ENCODE measurements at places on chromosomes 1 and 21.

DNA sequence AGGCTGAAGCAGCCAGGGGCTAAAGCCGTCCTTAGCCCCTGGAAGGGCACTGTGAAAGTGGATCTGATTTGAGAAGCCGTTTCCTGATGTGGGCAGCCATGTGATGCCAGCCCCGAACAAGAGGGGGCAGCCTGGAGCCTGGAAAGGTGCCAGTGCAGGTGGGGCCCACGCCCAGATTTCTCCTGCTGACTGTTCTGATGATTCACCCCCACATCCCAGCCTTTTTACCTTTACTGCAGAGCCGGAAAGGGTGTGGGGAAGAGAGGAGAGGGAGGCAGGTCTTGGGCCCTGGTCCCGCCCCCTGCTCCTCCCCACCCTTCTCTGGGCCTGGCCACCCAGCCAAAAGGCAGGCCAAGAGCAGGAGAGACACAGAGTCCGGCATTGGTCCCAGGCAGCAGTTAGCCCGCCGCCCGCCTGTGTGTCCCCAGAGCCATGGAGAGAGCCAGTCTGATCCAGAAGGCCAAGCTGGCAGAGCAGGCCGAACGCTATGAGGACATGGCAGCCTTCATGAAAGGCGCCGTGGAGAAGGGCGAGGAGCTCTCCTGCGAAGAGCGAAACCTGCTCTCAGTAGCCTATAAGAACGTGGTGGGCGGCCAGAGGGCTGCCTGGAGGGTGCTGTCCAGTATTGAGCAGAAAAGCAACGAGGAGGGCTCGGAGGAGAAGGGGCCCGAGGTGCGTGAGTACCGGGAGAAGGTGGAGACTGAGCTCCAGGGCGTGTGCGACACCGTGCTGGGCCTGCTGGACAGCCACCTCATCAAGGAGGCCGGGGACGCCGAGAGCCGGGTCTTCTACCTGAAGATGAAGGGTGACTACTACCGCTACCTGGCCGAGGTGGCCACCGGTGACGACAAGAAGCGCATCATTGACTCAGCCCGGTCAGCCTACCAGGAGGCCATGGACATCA is at the start of gene SFN:
TSS of gene SFN (plus strand) at position 369 of the 904 bp plus-strand sequence. CDS start at position 433, 64 bp downstream.
- DNase-seq: no peak

DNA sequence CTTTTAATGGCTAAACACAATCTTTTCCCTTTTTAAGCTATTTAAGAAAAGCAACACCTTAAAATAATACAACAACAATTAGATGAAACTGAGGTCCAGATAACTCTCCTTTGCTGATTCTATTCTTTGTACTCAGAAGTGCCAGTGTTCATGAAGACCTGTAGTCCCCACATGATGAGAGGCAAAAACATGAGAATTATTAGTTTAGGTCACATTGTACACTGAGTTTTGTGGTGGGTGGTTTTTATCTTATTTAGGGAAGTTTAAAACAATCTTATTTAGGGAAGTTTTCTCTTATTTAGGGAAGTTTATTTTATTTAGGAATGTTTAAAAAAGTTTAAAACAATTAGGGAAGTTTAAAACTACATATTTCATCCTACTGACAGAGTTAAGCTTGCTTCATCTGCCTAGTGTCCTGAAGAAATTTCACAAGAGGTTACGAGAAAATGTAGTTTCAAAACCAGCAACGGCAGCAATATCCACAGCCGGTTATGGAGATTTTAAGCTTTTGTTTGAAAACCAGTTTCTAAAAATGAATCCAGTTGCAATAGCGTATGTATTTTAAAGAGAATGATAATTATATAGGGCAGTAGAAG is 7.8 kb upstream of the OR14I1 start:
- no peak for DNase-seq

GRCh38 chr1:26345718-26346117 is 8.2 kb downstream of the CRYBG2 start:
- no peak for DNase-seq

DNA sequence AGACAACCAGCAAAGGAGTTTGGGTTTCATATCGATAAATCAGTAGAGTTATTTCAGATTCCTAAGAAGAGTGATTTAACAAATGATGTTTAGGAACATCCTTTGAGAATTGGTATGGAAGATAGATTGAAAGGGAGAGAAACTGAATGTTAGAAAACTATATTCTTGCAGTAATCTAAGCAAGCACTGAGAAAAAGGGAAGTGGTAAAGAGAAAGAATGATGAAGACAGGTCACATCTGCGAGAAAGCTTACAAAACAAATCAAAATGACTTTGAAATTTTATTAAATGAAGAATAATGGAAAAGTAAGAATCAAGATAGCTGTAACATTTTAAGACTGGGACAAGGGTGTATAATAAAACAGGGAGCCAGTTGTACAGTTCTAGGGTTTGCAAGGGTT is 177.0 kb downstream of the HS2ST1 start:
- no peak for DNase-seq

GRCh38 chr1:206578068-206578977 is 33.9 kb downstream of the EIF2D start:
- DNase-seq: no peak

DNA sequence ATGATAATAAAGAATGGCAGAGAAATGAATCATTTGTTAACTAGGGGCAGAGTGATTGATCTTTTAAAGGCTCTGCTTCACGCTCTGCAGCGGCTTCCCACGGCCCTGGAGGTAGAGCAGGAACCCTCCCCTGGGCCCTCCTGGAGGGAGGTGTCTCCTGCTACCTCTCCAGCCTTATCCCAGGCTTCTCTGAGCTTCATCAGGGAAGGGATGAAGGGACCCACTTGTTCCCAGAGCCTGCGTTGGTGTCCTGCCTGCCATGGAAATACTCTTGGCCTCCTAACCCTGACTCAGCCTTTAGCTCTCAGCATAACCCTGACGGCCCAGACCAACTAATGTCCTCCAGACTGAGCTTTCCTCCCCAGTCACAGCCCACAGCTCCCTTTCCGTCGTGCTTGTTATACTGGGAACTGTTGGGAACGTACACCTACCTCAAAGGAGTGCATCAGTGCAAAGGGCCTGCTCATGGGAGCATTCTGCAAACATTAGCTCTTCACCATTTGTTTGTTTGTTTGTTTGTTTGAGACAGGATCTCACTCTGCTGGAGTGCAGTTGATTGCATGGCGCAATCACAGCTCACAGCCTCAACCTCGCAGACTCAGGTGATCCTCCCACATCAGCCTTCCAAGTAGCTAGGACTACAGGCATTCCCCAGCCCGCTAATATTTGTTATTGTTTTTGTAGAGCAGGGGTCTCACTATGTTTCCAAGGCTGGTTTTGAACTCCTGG is 17.4 kb upstream of the HNRNPU start:
- DNase-seq: no peak

- DNase-seq: no peak
Measured at GRCh38 chr1:91121366-91121765, 99.5 kb upstream of the ZNF644 start.

DNA sequence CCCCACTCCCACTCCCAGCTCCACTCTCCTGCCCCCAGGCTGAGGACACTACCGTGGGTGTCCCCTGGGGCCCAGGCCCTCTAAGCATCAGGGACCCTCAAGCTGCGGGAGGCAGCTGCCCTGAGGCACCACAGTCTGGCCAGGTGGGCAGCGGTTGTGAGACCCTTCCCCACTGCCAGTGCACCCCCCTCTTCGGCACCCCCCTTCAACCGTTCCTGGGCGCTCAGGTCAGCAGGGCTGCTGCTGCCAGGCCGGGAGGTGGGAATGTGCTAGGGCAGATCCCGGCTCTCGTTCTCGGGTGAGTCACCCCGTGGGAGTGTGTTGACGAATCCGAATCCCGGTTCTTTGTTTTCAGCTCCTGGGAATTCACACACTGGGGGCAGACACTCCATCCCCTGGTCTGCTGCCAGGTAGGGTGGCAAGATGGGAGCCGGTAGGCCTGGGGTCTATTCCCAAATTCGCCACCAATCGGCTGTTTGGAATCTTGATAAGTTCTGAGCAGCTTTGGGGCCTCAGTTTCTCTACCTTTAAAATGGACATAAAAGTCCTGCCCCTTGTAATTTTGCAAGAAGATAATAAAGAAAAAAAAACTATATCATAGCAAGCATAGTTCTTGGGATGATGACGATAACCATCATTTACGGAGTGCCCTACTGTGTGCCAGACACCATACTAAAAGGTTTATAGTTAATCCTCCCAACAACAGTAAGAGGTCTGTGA is 28.5 kb upstream of the CASZ1 start:
- no peak for DNase-seq

- DNase-seq: no peak
Measured at GRCh38 chr1:184534690-184535089, 147.9 kb downstream of the C1orf21 start.

- no peak for DNase-seq
Measured at GRCh38 chr1:84298684-84299535, 2.6 kb upstream of the SAMD13 start.

GRCh38 chr1:152870831-152871730 is 7.0 kb upstream of the SMCP start:
- DNase-seq: no peak

DNA sequence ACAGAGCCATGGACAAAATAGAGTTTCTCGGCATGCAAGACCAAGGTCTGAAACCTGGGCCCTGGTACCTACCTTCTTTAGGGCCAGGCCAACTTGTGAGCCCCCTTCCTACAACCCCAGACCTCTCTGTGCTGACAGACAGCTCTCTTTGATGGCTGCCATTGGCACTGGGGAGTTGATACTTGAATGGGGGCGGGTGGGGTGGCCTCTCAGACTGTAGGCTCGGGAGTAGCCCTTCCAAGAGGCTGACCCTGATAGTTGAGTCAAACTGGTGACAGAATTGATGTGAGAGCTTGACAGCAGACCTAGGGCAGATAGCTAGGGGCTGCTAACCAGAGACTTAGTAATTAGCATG is 44.7 kb upstream of the PSEN2 start:
- no peak for DNase-seq

DNA sequence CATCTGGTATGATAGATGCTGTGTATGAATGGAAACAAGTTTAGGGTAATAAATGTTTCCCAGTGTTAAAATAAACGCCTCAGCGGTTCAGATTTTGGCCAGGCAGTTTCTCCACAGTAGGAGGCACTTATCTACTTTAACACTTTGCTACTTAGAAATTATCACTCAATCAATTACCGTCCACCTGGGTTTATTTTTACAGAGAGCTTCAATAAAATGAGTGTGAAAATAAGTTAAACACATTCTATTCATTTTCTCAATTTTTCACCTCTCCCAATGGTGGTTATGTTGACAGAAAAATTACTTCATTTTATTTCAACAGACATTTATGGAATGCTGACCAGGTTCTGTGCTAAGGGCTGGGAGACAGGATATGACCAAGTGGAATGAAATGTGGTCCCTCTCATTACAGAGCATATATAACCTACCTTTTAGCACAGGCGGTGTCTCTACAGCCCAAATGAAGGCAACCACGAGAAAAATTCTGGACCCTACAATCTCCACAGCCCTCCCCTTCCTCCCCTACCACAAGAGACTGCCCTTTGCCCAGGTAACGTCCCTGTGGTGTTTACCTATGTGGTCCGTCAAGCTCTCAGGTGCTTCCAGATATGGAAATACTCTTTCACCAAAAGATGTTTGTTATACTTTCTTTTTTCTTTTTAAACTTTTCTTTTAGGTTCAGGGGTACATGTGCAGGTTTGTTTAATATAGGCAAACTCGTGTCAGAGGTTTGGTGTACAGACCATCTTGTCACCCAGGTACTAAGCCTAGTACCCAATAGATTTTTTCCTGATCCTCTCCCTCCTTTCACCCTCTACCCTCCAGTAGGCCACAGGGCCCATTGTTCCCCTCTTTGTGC is 105.5 kb downstream of the HLCS start:
- DNase-seq: no peak

DNA sequence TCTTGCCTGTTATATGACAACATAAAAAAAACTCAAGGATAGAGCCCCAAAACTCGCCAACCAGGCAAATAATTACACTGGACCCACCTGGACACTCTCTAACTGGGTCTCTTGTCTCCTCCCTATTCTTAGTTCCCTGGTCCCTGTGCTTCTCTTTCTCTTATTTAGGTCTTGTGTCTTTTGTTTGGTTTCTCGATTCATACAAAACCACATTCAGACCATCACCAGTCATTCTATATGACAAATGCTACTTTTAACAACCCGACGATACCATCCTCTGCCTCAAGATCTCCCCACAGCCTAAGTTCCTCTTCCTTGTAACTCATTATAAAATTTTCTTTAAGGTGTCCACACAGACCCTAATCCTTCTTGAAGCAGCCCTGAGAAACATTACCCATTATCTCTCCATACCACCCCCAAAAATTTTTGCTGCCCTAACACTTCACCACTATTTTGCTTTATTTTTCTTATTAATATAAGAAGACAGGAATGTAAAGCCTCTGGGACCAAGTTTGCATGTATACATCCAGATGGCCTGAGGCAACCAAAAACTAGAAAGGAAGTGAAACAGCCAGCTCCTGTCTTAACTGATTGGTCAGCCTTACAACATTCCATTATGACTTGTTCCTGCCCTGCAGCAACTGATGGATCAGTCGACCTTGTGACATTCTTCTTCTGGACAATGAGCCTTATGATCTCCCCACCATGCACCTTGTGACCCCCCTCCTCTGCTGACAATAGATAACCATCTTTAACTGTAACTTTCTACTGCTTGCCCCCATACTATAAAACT is 638.2 kb downstream of the AMY1C start:
- no peak for DNase-seq

- DNase-seq: no peak
Measured at GRCh38 chr1:90558754-90559378, 158.2 kb downstream of the BARHL2 start.

- DNase-seq: no peak
Measured at GRCh38 chr1:236142253-236143103, at the start of gene GPR137B. TSS of gene GPR137B (plus strand) at chr1:236142539. CDS start at chr1:236142623, 84 bp downstream.

DNA sequence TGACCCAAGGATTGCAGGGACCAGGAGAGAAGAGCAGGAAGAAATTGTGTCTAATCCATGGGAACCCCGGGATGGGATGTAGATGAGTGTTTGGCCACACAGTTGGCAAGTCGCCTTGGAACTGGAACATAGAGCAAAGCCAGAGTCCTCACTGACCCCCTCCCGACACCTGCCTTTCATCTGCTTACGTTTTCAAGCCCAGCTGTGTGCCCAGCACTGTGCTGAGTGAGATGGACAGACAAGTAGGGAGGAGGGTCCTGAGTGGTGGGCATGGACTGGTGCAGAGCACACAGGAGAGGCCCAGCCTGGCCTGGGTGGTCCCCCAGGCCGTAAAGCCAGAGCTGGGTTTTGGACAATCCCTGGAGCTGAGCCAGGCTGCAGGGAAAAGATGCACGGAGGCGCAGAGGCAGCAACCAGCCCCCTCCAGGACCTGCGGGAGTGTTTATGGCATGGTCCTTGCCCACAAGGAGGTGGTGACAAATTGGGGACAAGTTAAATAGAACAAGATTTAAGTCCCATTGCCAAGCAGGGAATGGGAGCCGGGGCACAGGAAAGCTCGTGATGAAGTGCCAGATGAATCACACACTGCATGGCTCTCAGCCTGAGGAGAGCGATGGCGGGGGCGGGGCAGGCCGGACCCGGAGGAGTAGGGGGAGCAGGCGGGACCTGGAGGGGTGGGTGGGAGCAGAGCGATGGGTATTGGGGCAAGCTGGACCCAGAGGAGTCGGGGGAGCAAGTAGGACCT is 157.8 kb upstream of the VAMP3 start:
- no peak for DNase-seq

GRCh38 chr21:38740090-38740489 is 65.6 kb upstream of the ETS2 start:
- no peak for DNase-seq

- DNase-seq: no peak
Measured at GRCh38 chr21:41924368-41924754, 29.5 kb downstream of the C2CD2 start.

Measured in stimulated activated CD8-positive, alpha-beta memory T cell treated with anti-CD3 and anti-CD28 coated beads, Interleukin-4, amount 100 ng/mL, for 1 hour (primary cell).